ENCODE measurements at places on chromosomes 13 and 19.

DNA sequence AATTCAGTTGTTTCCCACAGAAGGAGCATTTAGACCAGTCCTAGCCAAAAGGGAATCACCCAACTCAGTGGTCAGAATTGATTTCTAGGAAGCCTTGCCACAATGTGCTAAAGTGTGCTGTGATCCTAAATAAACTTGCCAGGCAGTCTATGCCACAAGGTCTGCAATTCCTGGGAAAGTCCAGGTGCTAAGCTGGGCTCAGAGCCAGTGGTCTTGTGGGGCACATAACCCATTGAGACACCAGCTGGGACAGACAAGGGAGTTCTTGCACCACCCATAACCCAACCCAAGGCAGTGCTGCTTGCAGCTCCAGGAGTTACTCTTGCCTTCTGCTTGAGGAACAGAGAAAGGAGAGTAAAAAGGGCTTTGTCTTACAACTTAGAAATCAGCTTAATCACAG is 489.5 kb upstream of the SPRY2 start:
- DNase-seq, result no peak

- no peak for DNase-seq
These were observed 48.6 kb downstream of the FOXO1 start for GRCh38 chr13:40617801-40618356.

DNA sequence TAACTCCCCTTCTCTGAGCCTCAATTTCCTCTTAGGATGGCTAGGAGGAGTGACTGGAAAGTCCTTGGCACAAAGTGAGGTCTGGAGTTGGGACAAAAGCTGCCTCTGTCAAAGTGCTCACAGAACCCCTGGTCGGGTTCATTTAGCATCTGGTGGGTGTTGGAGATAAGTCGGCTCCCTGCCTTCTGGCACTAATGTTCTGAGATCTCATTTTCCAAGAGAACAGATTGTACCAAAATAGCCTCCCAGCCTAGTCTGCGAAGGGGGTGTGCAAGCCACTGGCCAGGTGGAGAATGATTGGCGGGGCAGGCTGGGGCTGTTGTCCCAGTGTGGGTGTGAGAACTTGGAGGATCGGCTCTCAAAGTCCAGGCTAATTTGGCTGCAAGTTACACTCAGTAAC is 20.7 kb upstream of the NWD1 start:
- no peak for DNase-seq

- DNase-seq, result no peak
These were observed 31.8 kb downstream of the PIP5K1C start for GRCh38 chr19:3668331-3669081.

DNA sequence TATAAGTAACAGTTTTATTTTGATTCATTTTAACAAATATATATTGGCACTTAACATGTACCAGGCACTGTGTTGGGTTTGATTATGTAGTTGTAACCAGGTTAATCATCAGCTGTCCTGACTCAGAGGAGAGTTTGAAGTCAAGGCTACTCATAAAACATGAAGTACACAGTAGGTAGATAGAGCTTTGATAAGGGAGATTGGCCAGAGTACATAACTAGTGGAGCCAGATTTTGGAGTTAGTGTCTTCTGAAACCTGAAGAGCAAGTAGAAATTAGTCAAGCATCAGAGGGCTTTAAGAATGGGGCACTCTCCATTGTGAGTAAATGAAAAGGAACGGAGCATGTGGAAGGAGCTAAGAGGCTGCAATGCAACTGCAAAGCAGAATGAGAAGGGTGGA is 333.9 kb downstream of the RFC3 start:
- DNase-seq, result no peak
